ENCODE measurements at places on chromosomes 6 and 20.

DNA sequence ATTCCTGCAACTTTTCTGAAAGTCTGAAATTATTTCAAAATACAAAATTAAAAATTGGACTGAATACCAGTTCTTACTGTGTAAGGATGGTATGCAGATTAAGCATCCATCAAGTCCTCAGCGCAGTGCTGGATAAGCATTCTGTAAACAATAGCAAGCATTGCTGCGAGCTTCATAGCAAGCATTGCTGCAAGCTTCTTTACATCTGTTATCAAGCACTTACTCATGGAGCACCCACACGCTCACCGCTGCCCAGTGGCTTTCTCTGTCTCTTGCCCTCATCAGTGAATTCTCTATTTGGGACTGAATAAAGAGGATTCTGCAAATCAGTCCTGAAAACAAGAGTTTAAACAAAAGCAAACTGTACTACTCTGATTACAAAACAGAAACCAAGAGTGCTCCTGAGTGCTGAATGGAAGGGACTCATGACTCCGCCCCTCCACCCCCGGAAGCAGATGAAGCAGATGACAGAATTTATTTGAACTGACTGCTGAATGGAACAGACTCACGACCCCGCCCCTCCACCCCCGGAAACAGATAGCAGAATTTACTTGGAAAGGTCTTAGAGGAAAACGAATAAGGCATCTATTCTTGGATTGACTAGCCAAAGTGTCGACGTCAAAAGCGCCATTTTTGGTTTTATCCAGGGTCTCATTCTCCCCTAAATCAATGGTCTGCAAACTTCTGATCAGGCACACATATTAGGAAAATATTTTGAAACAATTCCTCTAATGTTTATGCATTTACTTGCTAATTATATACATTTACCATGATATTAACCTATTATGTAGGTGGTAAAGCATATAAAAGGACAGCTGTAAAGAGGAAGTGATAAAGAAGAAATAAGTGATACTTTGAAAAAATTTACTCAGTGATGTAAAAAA is 22.1 kb upstream of the EYA2 start:
- no peak for DNase-seq

GRCh38 chr6:43120944-43121913 is 45.1 kb downstream of the PTK7 start:
- no peak for DNase-seq

GRCh38 chr6:158907931-158908330 is 88.8 kb upstream of the EZR start:
- DNase-seq: no peak

DNA sequence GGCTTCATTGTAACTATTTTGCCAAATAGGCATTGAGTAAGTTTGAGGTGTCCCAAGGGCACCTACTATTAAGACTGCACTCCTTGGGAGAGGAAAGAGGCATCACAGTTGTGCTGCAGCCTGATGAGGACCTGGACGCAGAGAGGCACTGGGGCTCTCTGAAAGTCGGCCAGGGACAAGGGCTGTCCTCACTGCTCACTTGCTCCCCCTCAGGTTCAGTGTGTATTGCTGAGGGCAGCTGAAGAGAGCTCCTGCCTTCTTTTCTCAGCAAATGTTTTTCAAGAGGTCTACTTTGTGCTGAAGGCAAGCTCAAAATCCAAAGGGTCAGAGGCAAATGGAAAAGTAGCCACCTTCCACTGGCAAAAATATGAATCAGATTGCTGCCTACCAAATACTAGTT is 331.8 kb downstream of the RIMS1 start:
- no peak for DNase-seq

Data from stimulated activated CD4-positive, alpha-beta T cell treated with anti-CD3 and anti-CD28 coated beads, Interleukin-15, amount 100 ng/mL, for 48 hours (primary cell).